Type B pancreatic cell (in vitro differentiated cells): ENCODE measurements at places on chromosomes 2 and 18. TPM values are rescaled to one million over a fixed set of nuclear protein-coding genes. Genes with fewer than 3 reads are reported as not detected.

RPS27A gene
- total RNA-seq: 951 and 977 TPM in 2 replicates

GAREM2 gene
- total RNA-seq: 3.1 and 16.9 TPM in 2 replicates

VSNL1 gene
- total RNA-seq: 4.1 and 4.6 TPM in 2 replicates

ERFE gene
- total RNA-seq: 0.29 and 3.8 TPM in 2 replicates

AMER3 gene
- 3.9 and 10.9 TPM in 2 replicates for total RNA-seq

ZRANB3 gene
- 5.6 and 15.8 TPM in 2 replicates for total RNA-seq

FBXO36 gene
- total RNA-seq: 2.0 and 3.2 TPM in 2 replicates

GRCh38 chr2:96695602-96696001, 44.3 kb downstream of the LMAN2L start:
- H3K4me1 ChIP-seq: peaks cover 4% of the 10 kb centered on the region
- H3K4me3 ChIP-seq: no peak overlapping the region
- peaks cover under 1% of the 10 kb centered on the region for H3K36me3 ChIP-seq
- no peak overlapping the region for H3K27ac ChIP-seq
- DNase-seq: no peak

GRCh38 chr18:59918320-59918755, 18.5 kb downstream of the PMAIP1 start:
- DNase-seq: no peak
- H3K4me3 ChIP-seq: peak overlapping the region; percentile 54
- no peaks in the 10 kb centered on the region for H3K36me3 ChIP-seq
- peak overlapping the region; percentile 85 for H3K27ac ChIP-seq
- no peaks in the 10 kb centered on the region for H3K27me3 ChIP-seq

GRCh38 chr2:30732376-30732775, 74.9 kb downstream of the CAPN13 start:
- peaks cover 26% of the 10 kb centered on the region for H3K27me3 ChIP-seq
- no peaks in the 10 kb centered on the region for H3K4me1 ChIP-seq
- DNase-seq: no peak

DNA sequence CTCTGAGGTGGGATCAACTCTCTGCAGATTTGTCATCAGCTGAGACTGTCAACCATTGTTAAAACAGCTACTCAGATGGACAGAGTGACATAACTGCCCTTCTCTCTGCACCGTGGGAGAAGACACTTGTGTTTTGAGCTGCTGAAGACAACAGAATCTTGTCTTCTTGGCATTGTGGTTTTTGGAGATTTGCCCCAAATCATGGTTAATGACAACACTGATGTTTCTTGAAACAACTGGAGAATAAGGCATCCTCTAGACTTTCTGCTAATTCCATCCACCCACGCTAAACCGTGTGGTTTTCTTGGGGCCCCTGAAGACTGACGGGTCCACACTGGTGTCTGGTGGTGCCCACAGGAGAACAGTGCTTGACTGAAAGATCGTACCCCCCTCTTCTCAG, 39.5 kb downstream of the SH3BP4 start:
- H3K4me3 ChIP-seq: no peak overlapping the region
- H3K27me3 ChIP-seq: no peaks in the 10 kb centered on the region
- peaks cover 36% of the 10 kb centered on the region for H3K4me1 ChIP-seq
- DNase-seq: no peak
- no peak overlapping the region for H3K27ac ChIP-seq
- H3K36me3 ChIP-seq: peaks cover 20% of the 10 kb centered on the region

GRCh38 chr2:176187899-176188773, at the start of gene HOXD1:
Gene HOXD1 (plus strand): TSS chr2:176188668. CDS start chr2:176188802, 134 bp downstream.
- H3K4me3 ChIP-seq: peak within 1 kb of the TSS; percentile 90
- peak within 1 kb of the TSS; percentile 28 for H3K27ac ChIP-seq
- no peak for DNase-seq

DNA sequence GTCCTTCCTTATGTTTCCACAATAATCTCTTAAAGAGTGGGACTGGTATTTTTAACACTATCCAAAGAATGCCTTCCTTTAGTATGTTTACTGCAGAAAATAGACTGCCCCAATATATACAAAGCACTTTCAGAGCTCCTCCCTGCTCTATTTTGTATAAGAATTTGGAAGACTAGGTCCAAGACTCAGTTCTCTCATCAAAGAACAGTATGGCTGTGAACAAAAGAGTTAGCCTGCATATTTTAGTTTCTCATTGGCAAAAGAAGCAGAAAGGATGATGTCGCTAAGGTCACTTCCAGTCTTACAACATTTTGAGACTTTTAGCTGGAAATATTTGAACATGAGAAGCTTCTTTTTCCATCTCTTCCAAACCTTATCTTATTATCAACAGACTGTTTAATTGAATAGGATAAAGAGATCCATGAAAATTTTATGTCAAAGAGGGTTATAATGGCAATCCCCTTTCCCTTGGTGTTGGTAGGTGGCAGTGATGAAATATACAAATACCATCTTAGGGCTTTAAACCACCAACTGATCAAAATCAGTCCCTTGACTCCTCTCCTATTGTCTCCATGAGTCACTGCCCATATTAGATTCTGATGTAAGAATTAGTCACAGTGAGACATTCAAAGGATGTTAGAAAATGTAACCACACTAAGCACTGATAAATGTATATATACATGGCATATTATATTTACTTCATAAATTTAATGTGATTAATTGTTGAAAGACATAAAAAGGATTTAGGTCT, 266.9 kb upstream of the DSEL start:
- DNase-seq: no peak
- no peak overlapping the region for H3K27ac ChIP-seq
- H3K4me1 ChIP-seq: no peaks in the 10 kb centered on the region

DNA sequence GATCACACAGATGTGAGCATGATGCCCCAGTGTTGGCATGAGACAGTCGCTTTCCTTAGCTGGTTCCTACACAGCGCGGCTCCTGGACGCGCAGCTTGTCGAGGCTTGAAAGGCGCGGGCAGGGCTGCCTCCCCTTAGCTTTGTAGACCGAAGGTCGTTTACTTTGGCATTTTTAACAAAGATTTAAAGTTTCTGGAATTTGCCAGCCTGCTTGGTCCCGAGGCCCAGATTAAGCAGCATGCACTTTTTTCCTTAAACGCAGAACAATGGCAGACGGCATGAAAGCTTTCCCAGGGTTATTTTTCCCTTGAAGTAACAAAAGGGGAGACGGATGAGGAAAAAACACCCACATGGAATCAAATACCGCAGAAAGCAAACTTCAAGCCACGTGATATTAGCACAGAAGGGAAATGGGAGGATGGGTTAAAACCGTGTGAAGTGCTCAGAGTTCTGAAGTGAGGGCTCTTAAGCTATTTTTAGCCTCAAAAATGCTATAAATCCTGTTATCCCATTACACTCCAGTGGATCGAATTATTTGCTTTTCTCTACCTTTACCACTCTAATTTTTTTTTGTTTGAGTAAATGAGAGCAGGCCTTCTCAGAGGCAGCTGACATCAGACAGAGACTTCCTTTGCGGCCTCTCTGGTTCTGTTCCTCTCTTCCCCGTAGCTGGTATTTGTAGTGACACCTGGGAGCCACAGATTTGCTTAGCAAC, 55.7 kb downstream of the NPAS2 start:
- H3K4me3 ChIP-seq: peak overlapping the region; percentile 48
- peak overlapping the region; percentile 73 for H3K27ac ChIP-seq
- H3K36me3 ChIP-seq: no peaks in the 10 kb centered on the region
- H3K27me3 ChIP-seq: no peaks in the 10 kb centered on the region
- no peak for DNase-seq

DNA sequence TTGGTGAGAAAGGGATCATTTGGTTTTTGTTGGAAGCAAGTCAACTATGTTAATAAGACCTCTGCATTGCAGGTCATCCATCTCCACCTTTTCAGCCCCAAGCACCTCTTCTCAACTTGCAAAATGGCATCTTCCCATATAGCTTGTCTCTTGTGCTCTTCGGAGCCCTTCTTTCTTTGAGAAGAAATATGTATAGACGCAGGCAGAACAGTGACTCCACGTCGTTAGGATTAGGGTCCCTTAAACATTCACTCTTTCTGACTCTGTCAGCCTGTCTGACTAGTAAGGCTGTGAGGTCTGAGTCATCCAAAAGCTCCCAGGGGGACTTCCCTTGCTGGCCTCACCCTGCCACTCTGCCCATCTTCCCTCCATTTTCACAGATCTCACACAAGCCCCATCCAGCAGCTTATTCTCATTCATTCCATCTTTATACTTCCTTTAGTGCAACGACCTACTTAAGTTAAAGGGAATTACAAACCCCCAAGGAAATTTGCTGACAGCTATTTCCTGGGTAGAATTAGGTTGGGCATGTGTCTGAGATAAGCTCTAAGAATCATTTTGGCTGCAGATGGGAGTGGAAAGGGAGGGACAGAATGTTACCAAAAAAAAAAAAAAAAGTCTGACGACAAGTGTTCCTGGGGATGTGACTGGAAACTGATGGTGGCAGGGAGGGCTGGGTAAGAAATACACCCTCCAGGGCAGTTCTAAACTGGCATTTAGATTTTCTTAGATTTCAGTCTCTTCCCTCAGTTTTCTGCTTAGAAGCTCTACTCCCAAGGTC, 37.7 kb upstream of the MEX3C start:
- H3K27me3 ChIP-seq: peaks cover 9% of the 10 kb centered on the region
- peaks cover 10% of the 10 kb centered on the region for H3K4me1 ChIP-seq
- H3K4me3 ChIP-seq: peak overlapping the region; percentile 3
- DNase-seq: no peak

DNA sequence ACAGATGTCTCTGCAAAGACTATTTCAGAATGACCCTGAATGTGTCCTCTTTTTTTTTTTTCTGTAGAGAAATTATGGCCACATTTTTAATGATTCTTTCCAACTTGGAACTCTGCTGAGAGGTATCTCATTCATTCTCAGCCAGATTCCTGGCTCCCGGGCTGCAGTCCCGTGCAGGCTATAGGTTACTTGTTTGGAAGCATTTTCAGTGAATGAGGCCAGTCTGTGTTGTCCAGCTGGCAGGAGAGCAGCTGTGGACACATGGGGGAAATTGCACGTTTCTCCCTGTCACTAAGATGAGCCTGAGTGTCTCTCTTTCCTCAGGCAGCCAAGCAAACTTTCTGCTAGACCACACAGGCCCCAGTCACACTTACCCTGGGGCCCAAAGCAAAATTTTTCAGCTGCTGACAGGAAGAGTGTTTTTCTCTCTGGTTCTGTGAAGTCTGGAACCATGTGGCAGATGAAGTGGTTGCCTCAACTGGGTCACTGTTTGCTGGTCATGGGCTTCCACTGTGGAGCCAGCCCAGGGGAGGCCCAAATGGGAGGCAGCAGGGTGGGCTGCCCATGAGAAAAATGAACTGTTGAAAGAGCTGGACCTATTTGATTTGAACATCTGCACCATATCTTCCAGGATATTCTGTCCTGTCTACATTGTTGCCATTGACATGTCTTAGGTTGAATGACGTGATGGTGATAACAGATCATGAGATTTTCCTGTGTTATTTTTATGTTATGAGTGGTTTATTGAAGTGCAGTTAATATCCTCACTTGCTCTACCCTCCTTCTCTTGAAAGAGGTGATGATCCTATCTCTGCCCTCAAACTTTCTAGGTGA, 431.2 kb downstream of the LPIN1 start:
- H3K27me3 ChIP-seq: no peaks in the 10 kb centered on the region
- H3K36me3 ChIP-seq: no peaks in the 10 kb centered on the region
- peak overlapping the region; percentile 38 for H3K4me3 ChIP-seq
- DNase-seq: no peak

GRCh38 chr2:43356774-43357173, 130.4 kb upstream of the ZFP36L2 start:
- H3K4me3 ChIP-seq: no peak overlapping the region
- H3K4me1 ChIP-seq: peaks cover 29% of the 10 kb centered on the region
- H3K27ac ChIP-seq: no peak overlapping the region

DNA sequence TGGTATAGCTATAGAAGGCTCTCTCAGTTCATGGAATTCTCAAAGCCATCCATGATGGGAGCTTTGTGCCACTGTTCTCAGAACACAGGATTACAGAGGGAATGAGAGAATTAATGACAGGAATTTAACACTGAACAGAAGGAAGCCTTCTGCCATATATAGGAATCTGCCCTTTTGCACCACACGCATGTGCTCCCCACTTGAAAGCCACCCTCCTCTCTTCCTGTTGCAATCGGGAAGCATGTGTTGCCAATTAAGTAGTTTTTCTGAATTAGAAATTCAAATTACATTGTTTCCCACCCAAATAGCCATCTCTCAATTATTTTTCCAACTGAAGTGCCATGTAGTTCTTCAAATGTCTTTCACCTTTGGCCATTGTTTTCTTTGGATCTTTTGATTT, 71.3 kb downstream of the C1D start:
- H3K27ac ChIP-seq: no peak overlapping the region
- DNase-seq: no peak
- no peak overlapping the region for H3K4me3 ChIP-seq
- no peaks in the 10 kb centered on the region for H3K27me3 ChIP-seq
- no peaks in the 10 kb centered on the region for H3K4me1 ChIP-seq

DNA sequence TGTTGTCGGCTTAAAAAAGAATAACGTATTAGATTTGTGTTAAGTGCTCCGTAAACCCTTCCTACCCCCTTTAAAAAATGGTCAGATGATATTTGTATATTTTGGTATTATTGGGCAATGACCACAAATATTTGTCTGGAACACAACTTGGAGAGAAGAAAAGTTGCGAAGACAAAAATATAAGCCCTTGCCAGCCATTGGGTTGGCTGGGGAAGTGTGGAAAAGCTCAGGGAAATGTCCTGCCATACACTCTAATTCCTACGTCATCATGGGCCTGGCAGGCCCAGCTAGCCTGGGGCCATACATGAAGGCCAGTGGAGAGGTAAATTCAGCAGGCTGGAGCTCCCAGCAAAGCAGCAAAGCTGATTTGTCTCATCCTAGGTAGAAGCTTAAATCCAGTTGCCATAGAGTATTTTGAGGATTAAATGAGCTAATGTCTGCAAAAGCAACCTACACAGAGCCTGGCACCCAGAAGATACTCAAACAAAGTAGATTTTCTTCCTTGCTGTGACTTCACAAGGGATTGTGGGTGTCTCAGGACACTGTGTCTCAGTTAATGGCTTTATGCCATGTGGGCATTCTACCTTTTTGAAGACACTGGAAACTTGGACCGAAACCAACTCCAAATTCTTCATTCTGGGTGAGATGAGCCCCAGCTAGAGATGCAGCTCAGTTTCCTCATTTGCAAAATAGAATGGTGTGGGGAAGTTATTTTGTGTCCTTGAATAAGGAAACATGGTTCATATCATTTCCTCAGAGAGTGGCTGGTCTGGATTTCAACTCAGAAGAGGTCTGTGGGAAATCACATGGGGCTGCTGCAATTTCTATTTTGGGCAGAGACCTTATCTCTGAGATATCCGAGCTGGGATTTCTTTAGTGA, 87.9 kb upstream of the MAP4K3 start:
- no peaks in the 10 kb centered on the region for H3K27me3 ChIP-seq
- peaks cover 12% of the 10 kb centered on the region for H3K36me3 ChIP-seq
- H3K27ac ChIP-seq: no peak overlapping the region
- H3K4me1 ChIP-seq: peaks cover 6% of the 10 kb centered on the region
- no peak for DNase-seq
